Breast epithelium (tissue), 4 donors: ENCODE measurements at places on chromosomes 1 and 21. TPM values are rescaled to one million over a fixed set of nuclear protein-coding genes. Genes with fewer than 3 reads are reported as not detected.

BEND5 gene
- total RNA-seq: 5.9 TPM

DNA sequence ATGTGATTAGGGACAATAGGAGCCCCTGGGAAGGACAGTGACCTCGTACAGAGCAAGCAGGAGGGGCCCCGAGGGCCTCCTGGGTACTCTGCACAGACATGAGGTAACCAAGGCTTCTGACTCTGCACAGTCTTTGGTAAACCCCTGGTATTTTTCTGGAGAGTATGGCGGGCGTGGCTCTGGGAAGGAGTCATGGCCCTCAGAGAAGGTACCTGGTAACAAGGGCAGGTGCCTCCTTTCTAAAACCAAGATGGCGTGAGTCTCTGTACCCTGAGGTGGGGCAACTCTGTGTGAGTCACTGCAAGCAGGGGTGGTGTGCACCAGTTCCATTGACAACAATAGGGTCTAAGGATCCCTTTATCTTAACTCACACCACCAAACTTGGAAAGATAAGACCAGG lies 39.9 kb upstream of the SLC19A1 start:
- no peak overlapping the region for H3K27ac ChIP-seq
- no peaks in the 10 kb centered on the region for H3K36me3 ChIP-seq
- no peaks in the 10 kb centered on the region for H3K27me3 ChIP-seq
- no peak overlapping the region for H3K4me3 ChIP-seq
- no peak for DNase-seq
- H3K4me1 ChIP-seq: no peaks in the 10 kb centered on the region

DNA sequence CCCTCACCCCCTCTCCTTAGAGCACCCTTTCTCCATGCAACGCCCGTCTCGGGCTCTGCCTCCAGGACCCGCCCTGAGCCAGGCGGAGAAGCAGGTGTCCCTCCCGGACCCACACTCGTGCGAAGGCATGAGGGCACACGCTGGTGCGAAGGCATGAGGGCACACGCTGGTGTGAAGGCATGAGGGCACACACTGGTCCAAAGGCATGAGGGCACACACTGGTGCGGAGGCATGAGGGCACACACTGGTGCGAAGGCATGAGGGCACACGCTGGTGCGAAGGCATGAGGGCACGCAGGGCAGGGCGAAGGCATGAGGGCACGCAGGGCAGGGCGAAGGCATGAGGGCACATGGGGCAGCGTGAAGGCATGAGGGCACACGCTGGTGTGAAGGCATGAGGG lies 5.8 kb upstream of the TMEM52 start:
- no peaks in the 10 kb centered on the region for H3K36me3 ChIP-seq
- H3K4me1 ChIP-seq: no peaks in the 10 kb centered on the region
- no peak for DNase-seq
- H3K4me3 ChIP-seq: no peak overlapping the region
- H3K27me3 ChIP-seq: no peaks in the 10 kb centered on the region
- H3K27ac ChIP-seq: no peak overlapping the region

DNA sequence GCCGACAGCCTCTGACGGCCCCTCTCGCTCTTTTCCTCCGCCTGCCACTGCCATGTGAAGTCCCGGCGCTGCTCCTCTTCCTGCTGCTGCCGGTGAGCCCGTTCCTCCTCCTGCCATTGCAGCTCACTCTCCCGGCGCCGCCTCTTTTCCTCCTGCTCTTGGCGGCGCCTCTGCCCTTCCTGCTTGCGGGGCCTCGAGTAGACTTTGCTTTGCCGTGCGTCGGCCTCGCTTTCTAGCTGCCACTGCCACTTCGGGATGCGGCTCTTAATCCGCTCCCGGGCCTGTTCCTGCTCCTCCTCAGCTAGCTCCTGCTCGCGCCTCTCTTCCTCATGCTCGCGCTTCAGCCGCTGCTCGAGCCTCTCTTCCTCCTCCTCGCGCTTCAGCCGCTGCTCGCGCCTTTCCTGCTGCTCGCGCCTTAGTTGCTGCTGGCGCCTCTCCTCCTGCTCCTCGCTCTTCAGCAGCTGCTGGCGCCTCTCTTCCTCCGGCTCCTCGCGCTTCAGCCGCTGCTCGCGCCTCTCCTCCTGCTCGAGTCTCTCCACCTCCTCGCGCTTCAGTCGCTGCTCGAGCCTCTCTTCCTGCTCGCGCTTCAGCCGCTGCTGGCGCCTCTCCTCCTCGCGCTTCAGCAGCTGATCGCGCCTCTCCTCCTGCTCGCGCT lies 4.3 kb downstream of the TCHH start:
- H3K4me1 ChIP-seq: peaks cover 10% of the 10 kb centered on the region
- no peak for DNase-seq

DNA sequence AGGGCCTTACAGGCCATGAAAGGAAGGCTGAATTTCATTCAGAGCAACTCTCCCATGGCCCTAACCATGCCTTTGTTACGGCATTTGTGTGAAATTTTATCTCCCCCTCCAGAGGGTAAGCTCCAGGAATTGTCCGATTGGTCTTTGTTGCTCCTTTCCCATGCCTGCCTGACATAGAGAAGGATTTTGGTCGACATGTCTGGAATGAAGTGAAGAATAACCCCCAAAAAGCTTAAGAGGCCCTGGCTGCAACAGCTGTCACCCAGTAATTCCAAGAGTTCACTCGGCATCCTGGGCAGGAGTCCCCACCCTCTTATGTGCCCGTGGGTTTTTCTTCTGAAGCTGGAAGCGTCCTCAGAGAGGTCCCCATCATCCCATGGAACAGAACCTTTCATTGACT lies 20.6 kb downstream of the CDA start:
- no peaks in the 10 kb centered on the region for H3K4me1 ChIP-seq
- H3K27me3 ChIP-seq: no peaks in the 10 kb centered on the region

- H3K4me3 ChIP-seq: no peak overlapping the region
- no peak for DNase-seq
- H3K4me1 ChIP-seq: no peaks in the 10 kb centered on the region
- no peaks in the 10 kb centered on the region for H3K36me3 ChIP-seq
- no peak overlapping the region for H3K27ac ChIP-seq
These were observed 1.5 kb upstream of the SCCPDH start for GRCh38 chr1:246722720-246723119.

GRCh38 chr21:34926803-34927467 lies 122.2 kb downstream of the RUNX1 start:
- H3K27ac ChIP-seq: no peak overlapping the region
- DNase-seq: no peak
- H3K36me3 ChIP-seq: no peaks in the 10 kb centered on the region
- H3K4me3 ChIP-seq: no peak overlapping the region
